Thymus (tissue), 14 donors: ENCODE measurements at places on chromosomes 12 and 14. TPM values are rescaled to one million over a fixed set of nuclear protein-coding genes. Genes with fewer than 3 reads are reported as not detected.
A peak's percentile ranks its signal among the peaks of the same experiment; 100 is the strongest.

GRCh38 chr12:80469681-80470080 is 25.6 kb downstream of the PTPRQ start:
- no peak for DNase-seq
- H3K27ac ChIP-seq, result no peak overlapping the region
- no peaks in the 10 kb centered on the region for H3K4me1 ChIP-seq
- no peak overlapping the region for H3K4me3 ChIP-seq

- H3K36me3 ChIP-seq, result no peaks in the 10 kb centered on the region
- no peak overlapping the region for H3K4me3 ChIP-seq
- no peaks in the 10 kb centered on the region for H3K4me1 ChIP-seq
- H3K27ac ChIP-seq, result no peak overlapping the region
- H3K27me3 ChIP-seq, result no peaks in the 10 kb centered on the region
- no peak for DNase-seq
Measured at GRCh38 chr14:31057035-31057434, 30.9 kb upstream of the STRN3 start.

DNA sequence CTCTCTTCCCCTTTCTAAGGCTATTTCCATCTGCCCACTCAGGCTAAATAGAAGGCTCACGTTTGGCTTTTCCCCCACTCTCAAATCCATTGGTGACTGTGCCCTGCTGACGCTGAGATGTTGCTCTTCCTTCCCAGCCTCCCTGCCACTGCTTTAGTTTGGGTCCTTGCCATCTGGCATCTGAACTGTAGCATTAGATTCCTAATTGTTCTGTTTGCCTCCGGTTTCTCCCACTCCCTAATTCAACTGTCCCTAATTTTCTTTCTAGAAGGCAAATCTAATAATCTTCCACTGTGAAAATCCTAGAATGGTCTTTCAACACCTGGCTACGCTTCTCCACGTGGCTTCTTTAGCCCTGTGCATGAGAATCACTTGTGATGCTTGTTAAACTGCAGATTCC is 37.6 kb upstream of the SMOC1 start:
- H3K27me3 ChIP-seq, result no peaks in the 10 kb centered on the region
- no peaks in the 10 kb centered on the region for H3K4me1 ChIP-seq
- DNase-seq, result no peak
- no peak overlapping the region for H3K27ac ChIP-seq
- no peaks in the 10 kb centered on the region for H3K36me3 ChIP-seq

GRCh38 chr12:116861320-116861719 is 19.9 kb downstream of the HRK start:
- peaks cover 9% of the 10 kb centered on the region for H3K4me1 ChIP-seq
- H3K27me3 ChIP-seq, result no peaks in the 10 kb centered on the region
- no peak overlapping the region for H3K27ac ChIP-seq
- H3K36me3 ChIP-seq, result peaks cover 20% of the 10 kb centered on the region
- H3K4me3 ChIP-seq, result no peak overlapping the region

Gene TBC1D30
- polyA plus RNA-seq, result 0.91 TPM

- H3K27me3 ChIP-seq, result no peaks in the 10 kb centered on the region
- H3K4me1 ChIP-seq, result no peaks in the 10 kb centered on the region
- no peak for DNase-seq
- H3K27ac ChIP-seq, result no peak overlapping the region
Measured at GRCh38 chr14:78297858-78298257, 127.7 kb downstream of the NRXN3 start.

Gene IFNG-AS1
- 0.07 TPM for polyA plus RNA-seq

Gene MAP1LC3B2
- polyA plus RNA-seq, result 6.5 TPM

- H3K4me3 ChIP-seq, result no peak overlapping the region
- H3K27me3 ChIP-seq, result no peaks in the 10 kb centered on the region
- H3K36me3 ChIP-seq, result no peaks in the 10 kb centered on the region
- no peak overlapping the region for H3K27ac ChIP-seq
- no peak for DNase-seq
- H3K4me1 ChIP-seq, result no peaks in the 10 kb centered on the region
Measured at GRCh38 chr14:93126111-93126510, 10.4 kb upstream of the ITPK1 start.

- no peaks in the 10 kb centered on the region for H3K36me3 ChIP-seq
- no peak overlapping the region for H3K4me3 ChIP-seq
- H3K4me1 ChIP-seq, result peaks cover 9% of the 10 kb centered on the region
- H3K27ac ChIP-seq, result no peak overlapping the region
- no peak for DNase-seq
Measured at GRCh38 chr12:26283617-26284016, 88.2 kb downstream of the SSPN start.

DNA sequence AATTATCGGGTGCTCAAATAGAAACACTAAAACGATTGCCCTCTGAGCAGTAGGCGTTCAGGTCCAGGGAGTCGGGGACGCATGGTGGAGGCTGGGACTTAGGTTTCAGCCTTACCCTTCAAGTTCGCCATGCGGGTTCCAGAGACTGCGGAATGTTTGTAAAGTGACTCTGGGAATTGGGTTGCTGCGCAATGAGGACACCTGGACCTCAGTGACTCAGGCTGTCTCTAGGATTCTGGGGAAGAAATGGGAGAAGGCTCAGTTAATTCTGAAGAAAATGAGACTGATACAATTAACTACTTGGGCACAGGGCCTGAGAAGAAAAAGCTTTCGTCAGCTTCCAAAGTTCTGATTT is 1.1 kb downstream of the LGALS3 start:
- H3K27ac ChIP-seq, result no peak overlapping the region
- H3K4me3 ChIP-seq, result peak overlapping the region; percentile 56
- H3K36me3 ChIP-seq, result no peaks in the 10 kb centered on the region
- no peak for DNase-seq
- H3K4me1 ChIP-seq, result peaks cover 11% of the 10 kb centered on the region
- peaks cover 50% of the 10 kb centered on the region for H3K27me3 ChIP-seq
